Activated CD8-positive, alpha-beta T cell treated with anti-CD3 and anti-CD28 coated beads, Interleukin-2, amount 10 ng/mL, durations not matched to agents 7 days and 5 days (primary cell): ENCODE measurements at places on chromosomes 1 and 21. TPM values are rescaled to one million over a fixed set of nuclear protein-coding genes. Genes with fewer than 3 reads are reported as not detected.
A peak's percentile ranks its signal among the peaks of the same experiment; 100 is the strongest.

DNA sequence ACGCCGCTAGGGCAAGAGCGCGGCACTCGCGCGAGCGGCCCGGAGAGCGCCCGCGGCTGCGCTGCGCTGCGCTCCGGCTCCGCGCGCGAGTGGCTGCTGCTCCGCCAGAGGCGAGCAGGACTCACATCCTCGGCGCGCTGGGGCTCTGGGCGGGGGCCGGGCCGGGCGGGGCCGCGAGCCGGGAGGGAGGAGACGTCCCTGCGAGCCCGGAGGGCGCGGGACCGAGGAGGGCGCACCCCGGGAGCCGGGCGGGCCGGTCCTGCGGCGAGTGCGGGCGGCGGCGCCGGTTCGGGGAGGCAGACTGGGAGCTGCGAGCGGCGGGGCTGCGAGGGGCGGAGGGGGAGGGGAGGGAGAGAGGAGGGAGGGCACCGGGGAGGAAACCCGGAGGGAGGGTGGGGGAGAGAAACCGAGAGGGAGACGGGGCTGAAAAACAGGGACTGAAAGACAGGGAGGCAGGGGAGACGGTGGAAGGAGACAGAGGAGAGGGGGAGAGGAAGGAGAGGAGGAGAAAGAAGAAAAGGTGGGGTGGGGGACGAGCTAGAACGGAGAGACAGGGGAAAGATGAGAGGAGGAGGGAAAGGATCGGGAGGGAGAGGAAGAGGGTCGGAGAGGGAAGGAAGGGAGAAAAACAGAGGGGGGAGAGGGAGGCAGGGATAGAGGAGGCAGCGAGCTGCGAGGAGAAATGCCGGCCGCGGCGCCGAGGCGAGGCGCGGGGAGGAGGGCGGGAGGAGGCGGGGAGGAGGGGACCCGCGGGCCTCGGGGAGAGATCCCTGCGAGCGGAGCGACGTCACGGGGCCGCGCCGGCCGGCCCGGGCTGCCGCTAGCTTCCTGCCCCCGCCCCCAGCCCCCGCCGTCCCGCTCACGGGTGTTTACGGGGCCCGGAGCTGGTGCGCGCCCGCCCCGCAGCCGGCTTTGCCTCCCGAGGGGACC, at the start of gene CAMK2N1:
CAMK2N1 (minus strand) TSS at position 684 of the 930 bp plus-strand sequence. CDS start 831 bp downstream, outside the sequence.
- H3K4me3 ChIP-seq, result peak within 1 kb of the TSS; percentile 67
- H3K27ac ChIP-seq, result peak within 1 kb of the TSS; percentile 34
- peak; percentile 57 for DNase-seq
- H3K4me1 ChIP-seq, result peaks cover 12% of the 10 kb centered on the region

- peaks cover 27% of the 10 kb centered on the region for H3K36me3 ChIP-seq
- peak; percentile 55 for DNase-seq
- peak overlapping the region; percentile 71 for H3K27ac ChIP-seq
- H3K27me3 ChIP-seq, result no peaks in the 10 kb centered on the region
Measured at GRCh38 chr21:38806153-38806941, 618 bp downstream of the ETS2 start.

DNA sequence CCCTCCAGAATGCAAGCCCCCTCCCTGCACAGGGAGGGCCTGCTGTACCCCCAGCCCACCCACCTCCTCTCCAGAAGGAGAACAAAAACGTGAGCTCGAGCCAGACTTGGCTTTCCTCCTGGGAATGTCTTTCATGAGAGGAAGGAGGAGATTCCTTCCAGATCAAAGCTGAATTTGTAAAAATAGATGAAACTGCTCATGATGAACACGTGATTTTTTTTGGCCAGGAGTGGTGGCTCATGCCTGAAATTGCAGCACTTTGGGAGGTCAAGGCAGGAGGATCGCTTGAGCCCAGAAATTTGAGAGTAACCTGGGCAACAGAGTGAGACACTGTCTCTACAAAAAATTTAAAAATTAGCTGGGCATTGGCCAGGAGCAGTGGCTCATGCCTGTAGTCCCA, 21.8 kb downstream of the GPR157 start:
- no peaks in the 10 kb centered on the region for H3K36me3 ChIP-seq
- DNase-seq, result no peak
- H3K4me1 ChIP-seq, result peaks cover 16% of the 10 kb centered on the region
- no peaks in the 10 kb centered on the region for H3K27me3 ChIP-seq
- H3K27ac ChIP-seq, result no peak overlapping the region

HSD3B1 gene
- total RNA-seq, result not detected

DNA sequence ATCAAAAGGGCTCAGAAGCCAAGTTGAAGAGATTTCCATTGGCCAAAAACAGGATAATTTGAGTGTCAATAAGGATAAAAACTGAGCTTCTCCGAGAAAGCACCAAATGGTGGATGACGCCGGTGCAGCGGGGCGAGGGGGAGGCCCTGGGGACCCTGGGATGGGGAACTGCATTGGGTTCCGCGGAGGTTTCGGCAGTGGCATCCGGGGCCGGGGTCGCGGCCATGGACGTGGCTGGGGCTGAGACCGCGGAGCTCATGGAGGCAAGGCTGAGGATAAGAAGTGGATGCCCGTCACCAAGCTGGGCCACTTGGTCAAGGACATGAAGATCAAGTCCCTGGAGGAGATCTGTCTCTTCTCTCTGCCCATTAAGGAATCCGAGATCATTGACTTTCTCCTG, 97.2 kb downstream of the DMRTA2 start:
- H3K4me3 ChIP-seq, result no peak overlapping the region
- DNase-seq, result no peak
- no peak overlapping the region for H3K27ac ChIP-seq
- no peaks in the 10 kb centered on the region for H3K4me1 ChIP-seq
- H3K36me3 ChIP-seq, result no peaks in the 10 kb centered on the region

A3GALT2 gene
- not detected for total RNA-seq

VWA1 gene
- 0.21 TPM for total RNA-seq

GRCh38 chr1:97451944-97452343, 468.9 kb downstream of the DPYD start:
- H3K36me3 ChIP-seq, result peaks cover 9% of the 10 kb centered on the region
- H3K4me3 ChIP-seq, result no peak overlapping the region
- H3K4me1 ChIP-seq, result no peaks in the 10 kb centered on the region
- no peak for DNase-seq

- H3K27ac ChIP-seq, result no peak overlapping the region
- DNase-seq, result no peak
- no peak overlapping the region for H3K4me3 ChIP-seq
- no peaks in the 10 kb centered on the region for H3K27me3 ChIP-seq
- no peaks in the 10 kb centered on the region for H3K36me3 ChIP-seq
- H3K4me1 ChIP-seq, result peaks cover 27% of the 10 kb centered on the region
Measured at GRCh38 chr1:77350012-77350770, 68.4 kb downstream of the AK5 start.

DMRTA2 gene
- not detected for total RNA-seq

WNT3A gene
- total RNA-seq, result not detected

- DNase-seq, result no peak
- H3K4me1 ChIP-seq, result peaks cover 99% of the 10 kb centered on the region
- H3K36me3 ChIP-seq, result peaks cover 78% of the 10 kb centered on the region
- no peaks in the 10 kb centered on the region for H3K27me3 ChIP-seq
Measured at GRCh38 chr1:30745156-30745833, 12.3 kb downstream of the LAPTM5 start.

MGST3 gene
- 30.9 TPM for total RNA-seq

DNA sequence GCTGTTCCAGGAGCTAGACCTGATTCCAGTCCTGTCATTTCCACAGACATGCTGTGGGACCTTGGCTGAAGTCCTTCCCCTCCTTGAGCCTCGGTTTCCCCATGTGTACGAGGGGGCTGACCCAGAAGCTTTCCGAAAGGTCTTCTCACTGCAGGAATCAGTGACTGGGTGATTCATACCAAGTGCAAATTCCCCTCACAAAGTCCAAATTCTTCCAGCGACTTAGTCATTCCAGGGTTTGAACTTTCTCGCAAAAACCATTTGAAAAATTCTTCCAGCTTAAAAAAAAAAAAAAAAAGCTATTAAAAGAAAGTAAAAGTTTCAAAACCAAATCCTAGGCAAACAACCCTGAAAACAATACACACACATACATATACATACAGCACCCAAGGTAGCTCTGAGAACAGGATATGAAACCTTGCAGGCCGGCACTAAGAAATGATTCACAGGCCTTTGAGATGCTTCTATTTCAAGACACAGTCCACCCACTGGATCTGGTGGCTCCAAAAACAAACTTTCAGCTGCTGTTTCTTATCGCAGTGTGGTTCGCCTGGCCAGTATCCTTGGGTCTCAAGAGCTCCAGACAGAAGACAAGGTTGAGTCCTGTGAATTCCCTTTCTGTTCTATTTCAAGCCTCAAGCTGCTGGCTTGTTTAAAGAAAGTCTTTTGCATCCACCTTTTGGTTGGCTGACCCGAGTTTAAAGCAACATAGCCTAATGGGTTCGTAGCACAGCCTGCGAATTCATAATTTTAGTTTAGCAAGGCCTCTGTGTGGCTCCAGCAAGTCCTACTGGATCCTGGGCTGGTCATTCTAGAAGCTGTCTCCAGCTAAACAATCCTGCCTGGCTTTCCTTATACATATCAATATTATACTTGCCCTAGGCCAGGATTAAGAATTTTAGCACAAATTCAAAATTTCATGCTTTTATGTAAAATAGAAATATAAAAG, 18.0 kb upstream of the ID3 start:
- H3K36me3 ChIP-seq, result no peaks in the 10 kb centered on the region
- H3K4me3 ChIP-seq, result peak overlapping the region; percentile 48
- peaks cover 65% of the 10 kb centered on the region for H3K4me1 ChIP-seq
- DNase-seq, result peak; percentile 70
- no peaks in the 10 kb centered on the region for H3K27me3 ChIP-seq

SERTAD4 gene
- total RNA-seq, result not detected

DNA sequence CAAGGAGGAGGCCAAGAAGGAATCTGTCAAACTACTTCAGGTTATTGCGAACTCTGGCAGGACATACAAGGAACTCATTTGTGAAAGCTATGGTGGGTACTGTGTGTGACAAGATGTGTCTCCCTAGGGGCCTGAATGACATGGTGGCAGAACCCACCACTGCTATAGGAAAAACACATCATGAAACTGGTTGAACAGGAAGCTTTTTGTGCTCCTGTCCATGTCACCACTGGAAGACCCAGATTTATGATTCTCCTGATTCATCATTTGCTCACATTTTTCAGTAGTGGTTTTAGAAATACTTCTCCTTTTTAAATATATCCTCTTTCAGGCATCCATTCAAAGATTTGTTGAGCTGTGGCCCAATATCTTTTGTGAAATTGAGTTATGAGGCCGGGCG, 23.6 kb downstream of the ARMH1 start:
- H3K4me1 ChIP-seq, result peaks cover 31% of the 10 kb centered on the region
- H3K4me3 ChIP-seq, result no peak overlapping the region
- no peaks in the 10 kb centered on the region for H3K36me3 ChIP-seq
- no peaks in the 10 kb centered on the region for H3K27me3 ChIP-seq

GRCh38 chr1:214270097-214270650, 10.8 kb upstream of the SMYD2 start:
- H3K4me1 ChIP-seq, result peaks cover 4% of the 10 kb centered on the region
- no peak overlapping the region for H3K27ac ChIP-seq
- DNase-seq, result no peak
- H3K36me3 ChIP-seq, result no peaks in the 10 kb centered on the region

GRCh38 chr21:38804789-38805327, 871 bp upstream of the ETS2 start:
- no peaks in the 10 kb centered on the region for H3K27me3 ChIP-seq
- H3K36me3 ChIP-seq, result peaks cover 12% of the 10 kb centered on the region
- H3K4me3 ChIP-seq, result peak overlapping the region; percentile 76
- peak overlapping the region; percentile 39 for H3K27ac ChIP-seq
- H3K4me1 ChIP-seq, result peaks cover 29% of the 10 kb centered on the region
- DNase-seq, result peak; percentile 45
